Lung microvascular endothelial cell (primary cell): ENCODE measurements at places on chromosomes 5 and 9.

DNA sequence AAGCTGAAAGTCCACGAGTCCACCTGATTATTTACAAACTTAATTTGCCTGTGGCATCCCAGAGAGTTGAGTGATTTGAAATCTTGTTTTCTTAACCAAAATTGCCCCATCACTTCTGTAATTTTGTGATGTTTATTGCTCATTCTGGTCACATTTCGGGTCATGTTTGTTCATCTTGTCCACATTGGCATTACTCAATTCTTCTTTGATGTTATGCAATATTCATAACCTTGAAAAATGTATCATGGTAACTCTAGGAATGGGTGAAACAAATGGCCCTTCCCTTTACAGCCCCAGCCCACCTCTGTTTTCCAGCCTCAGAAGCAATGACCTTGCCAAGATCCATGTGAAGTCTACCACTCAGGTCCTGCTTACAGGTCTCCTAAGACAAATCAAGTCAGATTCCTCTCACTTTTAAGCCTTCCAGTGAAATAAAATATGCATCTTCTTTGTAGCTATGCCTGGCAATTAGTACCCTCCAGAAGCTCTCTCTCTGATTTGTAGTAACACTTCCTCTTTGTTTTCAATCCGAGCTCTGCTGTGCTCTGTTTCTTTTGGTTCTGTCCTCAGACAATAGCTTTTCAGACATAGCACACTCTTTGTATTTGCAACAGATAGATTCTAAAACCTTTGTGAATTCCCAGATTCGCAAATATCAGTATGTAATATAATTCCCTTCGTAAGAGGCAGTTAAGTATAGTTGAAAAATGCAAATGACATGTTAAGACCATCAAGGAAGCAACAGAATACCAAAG lies 330.3 kb upstream of the IRX1 start:
- no peak for DNase-seq

DNA sequence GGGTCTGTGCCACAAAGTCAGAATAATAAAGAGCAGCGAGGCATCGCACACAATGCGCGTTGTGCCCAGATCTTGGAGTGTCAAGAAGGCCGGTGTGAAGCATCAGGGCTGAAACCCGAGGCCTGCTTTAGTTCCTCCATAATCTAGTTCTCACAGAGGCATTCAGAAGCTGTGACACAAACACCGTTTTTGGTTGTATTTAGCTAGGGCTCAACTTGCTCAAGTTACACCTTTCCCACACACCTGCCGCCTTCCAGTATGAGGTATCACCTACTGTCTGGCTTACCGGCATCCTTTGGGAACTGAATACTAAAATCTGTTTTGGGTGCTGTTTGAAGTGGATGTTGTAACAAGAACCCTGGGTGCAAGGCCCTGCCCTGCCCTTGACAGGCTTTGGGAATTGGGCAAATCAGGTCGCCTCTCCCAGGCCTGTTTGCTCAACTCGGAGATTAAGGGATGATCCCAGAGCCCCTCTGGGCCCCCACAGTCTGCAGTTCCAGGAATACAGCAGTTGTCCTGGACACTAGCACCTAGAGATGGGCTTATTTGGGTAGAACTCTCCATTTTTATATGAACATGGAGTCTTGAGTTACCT lies 27.0 kb downstream of the SLC25A25 start:
- no peak for DNase-seq

DNA sequence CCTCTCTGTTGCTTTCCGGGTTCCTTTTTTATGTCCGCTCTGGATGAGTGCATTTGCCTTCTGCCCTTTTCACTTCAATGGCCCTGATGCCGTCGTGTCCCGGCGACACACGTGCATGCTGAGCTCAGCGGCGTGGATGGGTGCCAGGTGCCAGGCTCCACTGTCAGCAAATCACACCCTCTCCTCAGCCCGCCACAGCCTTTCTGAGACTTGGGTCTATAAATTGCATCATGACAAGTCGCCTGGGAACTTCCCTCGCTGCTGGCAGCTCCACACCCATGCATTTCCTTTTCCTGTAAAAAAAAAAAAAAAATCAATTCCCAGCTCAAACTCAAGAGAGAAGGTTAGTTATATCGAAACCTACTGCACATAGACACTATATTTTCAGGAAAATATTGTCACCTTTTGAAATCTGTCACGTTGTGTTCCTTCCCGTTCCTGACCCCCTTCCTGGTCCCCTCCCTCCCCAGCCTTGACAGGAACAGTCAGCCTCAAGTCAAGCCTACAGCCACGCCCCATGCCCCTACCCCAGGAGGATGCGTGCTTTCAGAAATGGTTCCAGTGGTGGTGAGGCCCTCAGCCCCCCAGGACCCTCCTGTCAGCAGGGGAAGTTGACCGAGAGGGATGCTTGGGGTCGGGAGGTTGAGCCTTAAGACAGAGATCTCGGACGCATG lies 110.3 kb upstream of the PTCH1 start:
- peak; percentile 75 for DNase-seq

- no peak for DNase-seq
Measured at GRCh38 chr5:56516441-56516840, 283.3 kb upstream of the ANKRD55 start.

GRCh38 chr5:40306869-40307487 lies 372.7 kb upstream of the PTGER4 start:
- no peak for DNase-seq

GRCh38 chr5:25862276-25862675 lies 1176.1 kb downstream of the CDH9 start:
- no peak for DNase-seq

DNA sequence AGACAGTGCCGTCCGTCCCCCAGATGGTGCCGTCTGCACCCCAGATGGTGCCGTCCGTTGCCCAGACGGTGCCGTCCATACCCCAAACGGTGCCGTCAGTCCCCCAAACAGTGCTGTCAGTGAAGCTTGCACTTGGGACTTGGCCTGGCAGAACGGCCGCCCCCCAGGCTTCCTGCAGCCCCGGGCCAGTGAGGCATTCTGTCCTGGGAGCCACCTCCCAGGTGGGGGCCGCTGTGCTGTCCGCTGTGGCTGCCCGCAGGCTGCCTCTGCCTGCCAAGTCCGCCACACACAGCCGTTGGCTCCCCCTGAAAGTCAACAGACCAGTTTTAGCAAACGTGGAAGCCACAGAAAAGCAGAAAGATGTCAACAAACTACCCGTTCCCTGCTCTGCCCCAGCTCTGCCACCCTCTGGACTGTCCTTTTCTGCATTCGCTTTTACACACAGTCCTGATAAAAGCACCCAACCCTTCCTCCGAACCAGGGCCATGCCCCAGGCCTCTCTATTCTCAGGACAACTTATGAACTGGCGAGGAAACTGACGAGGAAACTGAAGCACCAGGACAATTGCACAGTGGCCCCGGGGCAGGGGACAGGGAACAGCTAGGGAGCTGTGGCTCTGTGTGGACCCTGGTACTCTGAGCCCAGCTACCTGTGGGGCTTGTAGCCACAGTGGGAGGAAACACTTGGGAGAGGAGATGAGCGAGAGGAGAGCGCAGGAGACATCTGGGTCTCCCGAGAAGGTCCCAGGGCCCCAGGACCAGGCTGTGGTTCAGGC lies 39.6 kb upstream of the RXRA start:
- DNase-seq = no peak

- no peak for DNase-seq
Measured at GRCh38 chr9:94639061-94639998, at the start of gene FBP1. TSS of gene FBP1 (minus strand) at chr9:94639518. CDS start at chr9:94639310, 208 bp downstream.

GRCh38 chr5:54988218-54988617 lies 2.8 kb upstream of the ESM1 start:
- no peak for DNase-seq

DNA sequence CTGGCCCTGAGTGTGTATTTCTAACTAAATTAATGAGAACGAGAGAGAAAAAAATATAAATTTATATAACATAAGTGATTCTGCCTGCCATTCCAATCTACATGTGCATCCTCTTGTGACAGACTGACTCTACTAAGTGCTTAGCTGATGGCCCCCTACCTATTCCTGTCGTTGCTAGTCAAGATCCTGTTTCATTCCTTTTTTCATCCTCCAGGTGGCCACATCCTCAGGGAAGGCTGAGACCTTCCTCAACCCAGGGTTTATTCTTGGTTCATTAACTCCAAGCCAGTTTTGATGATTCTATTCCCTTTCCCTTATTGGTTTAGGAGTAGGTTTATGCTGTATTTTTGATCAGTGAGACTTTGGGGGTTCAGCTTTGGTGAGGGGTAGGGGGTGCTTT lies 201.3 kb downstream of the C9orf152 start:
- DNase-seq = no peak

DNA sequence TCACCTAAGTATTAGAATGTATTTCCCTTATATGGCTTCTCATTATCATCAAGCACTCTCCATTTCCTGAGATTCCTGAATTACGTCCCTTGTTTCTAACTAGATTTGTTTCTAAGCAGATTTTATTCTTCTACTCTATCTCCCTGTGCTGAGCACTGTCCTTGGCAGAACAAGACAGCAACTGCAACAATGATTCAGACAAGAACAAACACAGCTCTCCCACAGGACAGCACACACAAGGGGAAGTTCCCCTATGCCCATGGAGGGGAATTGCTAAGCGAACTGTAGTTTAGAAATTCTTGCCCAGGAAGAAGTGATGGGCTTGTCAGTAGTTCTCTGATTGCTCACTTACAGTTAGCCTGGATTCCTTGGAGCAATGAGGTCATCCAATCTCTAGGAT lies 759.9 kb downstream of the DTWD2 start:
- no peak for DNase-seq

- DNase-seq = no peak
Measured at GRCh38 chr5:76475385-76475784, 72.3 kb downstream of the IQGAP2 start.

GRCh38 chr5:171309276-171310211 lies 496 bp downstream of the TLX3 start:
- DNase-seq = no peak
